Pancreas (tissue), 10 donors: ENCODE measurements at places on chromosomes 11 and 22. TPM values are rescaled to one million over a fixed set of nuclear protein-coding genes. Genes with fewer than 3 reads are reported as not detected.

DNA sequence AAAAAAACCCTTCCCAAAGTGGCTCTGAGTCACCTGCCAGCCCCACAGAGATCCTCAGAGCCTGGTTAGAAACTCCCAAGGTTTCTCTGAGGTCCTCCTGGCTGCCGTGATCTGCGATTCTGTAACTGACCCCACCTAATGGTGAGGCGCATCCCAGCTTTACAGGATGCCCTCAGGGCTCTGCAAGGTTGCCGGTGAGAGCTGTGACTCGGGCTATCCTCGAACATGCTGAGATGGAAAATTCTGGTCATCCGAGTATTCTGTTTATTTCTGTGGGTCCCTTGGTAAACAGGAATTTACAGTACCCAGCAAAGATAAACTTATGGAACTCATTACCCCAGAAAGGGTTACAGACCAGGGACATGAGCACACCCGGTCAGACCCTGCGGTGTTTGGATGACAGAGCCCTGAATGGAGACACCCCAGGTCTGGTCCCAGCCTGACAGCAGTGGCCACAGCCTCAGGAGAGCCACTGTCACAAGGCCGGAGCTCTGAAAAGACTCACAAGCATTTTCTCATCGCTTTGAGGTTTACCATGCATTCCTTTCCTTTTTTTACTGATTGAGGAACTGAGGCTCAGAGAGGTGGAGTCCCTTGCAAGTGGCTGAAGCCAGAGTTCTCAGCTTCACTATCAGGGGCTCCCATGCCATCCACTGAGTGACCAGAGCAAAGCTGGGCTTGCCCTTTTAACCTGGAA, 22.2 kb downstream of the LIF start:
- no peaks in the 10 kb centered on the region for H3K4me1 ChIP-seq
- no peak overlapping the region for H3K27ac ChIP-seq
- H3K36me3 ChIP-seq: no peaks in the 10 kb centered on the region
- H3K27me3 ChIP-seq: no peaks in the 10 kb centered on the region

- no peak for DNase-seq
- H3K4me3 ChIP-seq: no peak overlapping the region
- H3K4me1 ChIP-seq: no peaks in the 10 kb centered on the region
- H3K36me3 ChIP-seq: peaks cover 12% of the 10 kb centered on the region
Observed at GRCh38 chr11:68938816-68939582, 35.3 kb downstream of the IGHMBP2 start.

GRCh38 chr11:78714539-78714938, 139.9 kb upstream of the NARS2 start:
- no peak for DNase-seq
- no peak overlapping the region for H3K27ac ChIP-seq
- H3K36me3 ChIP-seq: no peaks in the 10 kb centered on the region
- H3K27me3 ChIP-seq: no peaks in the 10 kb centered on the region
- H3K4me1 ChIP-seq: no peaks in the 10 kb centered on the region
- H3K4me3 ChIP-seq: no peak overlapping the region

DNA sequence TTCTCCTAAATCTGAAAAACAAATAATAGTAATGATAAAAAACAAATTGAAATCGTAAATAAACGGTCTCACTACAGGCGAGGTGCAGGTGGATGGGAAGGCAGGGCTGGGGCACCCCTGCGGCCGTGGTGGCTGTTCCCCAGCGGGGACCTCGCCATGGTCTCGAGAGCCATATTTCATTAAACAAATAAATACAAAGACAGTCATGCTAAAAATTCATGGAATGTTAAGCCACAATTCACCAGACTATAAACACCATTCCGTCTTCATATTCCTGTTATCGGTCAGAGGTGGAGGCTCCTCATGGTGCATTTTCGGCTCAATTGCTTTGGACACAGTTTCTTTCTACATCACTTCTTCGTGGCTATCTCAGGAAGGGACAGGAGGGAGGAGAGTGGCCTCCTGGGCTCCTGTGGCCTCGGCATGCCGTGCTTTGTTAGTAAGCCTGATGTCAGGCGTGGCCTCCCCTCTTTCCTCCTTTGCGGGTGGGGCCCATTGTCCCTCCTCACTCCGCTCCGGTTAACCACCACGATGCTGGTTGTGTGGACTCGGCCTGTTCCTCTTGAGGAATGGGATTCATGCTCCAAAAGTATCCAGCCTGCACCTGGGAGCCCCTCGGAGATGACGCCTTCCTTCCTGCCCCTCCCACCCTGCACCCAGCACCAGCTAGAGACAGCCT, 16.1 kb upstream of the BRSK2 start:
- no peak overlapping the region for H3K4me3 ChIP-seq
- H3K36me3 ChIP-seq: no peaks in the 10 kb centered on the region
- no peak overlapping the region for H3K27ac ChIP-seq
- DNase-seq: no peak
- no peaks in the 10 kb centered on the region for H3K4me1 ChIP-seq
- no peaks in the 10 kb centered on the region for H3K27me3 ChIP-seq

- no peaks in the 10 kb centered on the region for H3K36me3 ChIP-seq
- H3K27ac ChIP-seq: no peak overlapping the region
- no peak overlapping the region for H3K4me3 ChIP-seq
Observed at GRCh38 chr22:44108806-44109385, 71.8 kb upstream of the PARVG start.

DNA sequence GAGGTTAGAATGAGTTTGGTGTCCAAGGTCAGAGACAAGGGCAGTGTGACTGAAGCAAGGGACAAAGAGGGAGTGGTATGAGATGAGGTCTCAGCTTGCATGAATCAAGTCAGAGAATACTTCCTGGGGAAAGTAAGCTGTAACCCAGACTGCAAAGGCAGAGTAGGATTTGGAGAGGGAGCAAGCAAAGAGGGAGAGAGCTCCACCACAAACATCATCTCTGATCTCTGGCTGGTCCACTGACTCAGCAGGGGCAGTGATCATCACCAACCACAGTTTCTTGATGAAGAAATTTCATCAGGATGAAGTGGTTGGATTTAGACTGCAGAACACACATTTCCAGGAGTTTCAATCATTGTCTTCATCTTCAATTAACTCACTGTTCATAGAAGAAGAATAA, 54.9 kb upstream of the HMGXB4 start:
- no peak overlapping the region for H3K4me3 ChIP-seq
- H3K27me3 ChIP-seq: no peaks in the 10 kb centered on the region
- no peaks in the 10 kb centered on the region for H3K36me3 ChIP-seq
- no peak for DNase-seq
- no peak overlapping the region for H3K27ac ChIP-seq
- H3K4me1 ChIP-seq: no peaks in the 10 kb centered on the region

DNA sequence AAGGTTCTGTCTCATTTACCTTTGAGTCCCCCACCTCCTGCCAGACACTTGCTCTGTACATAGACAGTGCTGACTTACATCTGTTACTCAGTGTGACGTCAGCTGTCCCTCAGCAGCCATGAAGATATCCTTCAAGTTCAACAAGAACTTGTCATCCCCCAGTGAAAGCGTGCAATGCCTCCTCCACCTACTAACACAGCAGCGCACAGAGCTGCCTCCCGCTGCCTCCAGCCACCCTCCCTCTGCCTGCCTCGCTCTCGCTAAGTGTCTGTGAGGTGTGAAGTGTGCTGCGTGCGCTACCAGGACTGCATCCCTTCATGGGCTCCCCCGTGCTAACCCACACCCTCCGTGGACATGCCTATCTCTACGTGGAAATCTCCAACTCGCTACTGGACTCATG, 621.4 kb downstream of the BRD1 start:
- no peak overlapping the region for H3K27ac ChIP-seq
- no peaks in the 10 kb centered on the region for H3K4me1 ChIP-seq
- H3K27me3 ChIP-seq: no peaks in the 10 kb centered on the region
- no peak overlapping the region for H3K4me3 ChIP-seq
- no peaks in the 10 kb centered on the region for H3K36me3 ChIP-seq
- DNase-seq: no peak

DNA sequence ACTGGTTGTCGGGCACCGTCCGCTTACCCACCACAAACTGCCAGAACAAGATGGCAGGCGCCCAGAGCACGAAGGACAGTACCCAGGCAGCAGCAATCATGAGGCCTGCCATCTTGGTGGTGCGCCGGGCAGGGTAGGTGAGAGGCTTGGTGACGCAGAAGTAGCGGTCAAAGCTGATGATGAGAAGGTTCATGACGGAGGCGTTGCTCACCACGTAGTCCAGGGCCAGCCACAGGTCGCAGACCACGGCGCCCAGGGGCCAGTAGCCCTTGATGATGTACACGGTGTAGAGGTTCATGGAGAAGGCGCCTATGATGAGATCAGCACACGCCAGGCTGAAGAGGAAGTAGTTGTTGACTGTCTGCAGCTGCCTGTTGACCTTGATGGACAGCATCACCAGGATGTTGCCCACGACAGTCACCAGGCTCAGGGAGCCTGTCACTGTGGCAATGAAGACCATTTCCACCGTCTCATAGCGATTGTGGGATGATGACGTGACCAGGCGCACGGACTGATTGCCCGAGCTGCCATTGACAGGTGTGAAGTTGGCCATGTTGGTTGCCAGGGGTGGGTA, 4.6 kb downstream of the MDK start:
- H3K36me3 ChIP-seq: no peaks in the 10 kb centered on the region
- DNase-seq: no peak
- H3K4me1 ChIP-seq: peaks cover 6% of the 10 kb centered on the region
- peaks cover 5% of the 10 kb centered on the region for H3K27me3 ChIP-seq

GRCh38 chr11:19729141-19729540, 16.5 kb downstream of the NAV2 start:
- H3K36me3 ChIP-seq: no peaks in the 10 kb centered on the region
- H3K27me3 ChIP-seq: no peaks in the 10 kb centered on the region
- no peak overlapping the region for H3K4me3 ChIP-seq

GRCh38 chr22:26435327-26436093, 6.5 kb downstream of the ASPHD2 start:
- H3K36me3 ChIP-seq: no peaks in the 10 kb centered on the region
- H3K4me3 ChIP-seq: no peak overlapping the region
- H3K27ac ChIP-seq: no peak overlapping the region

GRCh38 chr11:45037434-45038005, 86.8 kb upstream of the TP53I11 start:
- no peaks in the 10 kb centered on the region for H3K4me1 ChIP-seq
- no peak overlapping the region for H3K27ac ChIP-seq
- no peaks in the 10 kb centered on the region for H3K36me3 ChIP-seq

- H3K36me3 ChIP-seq: no peaks in the 10 kb centered on the region
- H3K4me3 ChIP-seq: no peak overlapping the region
- no peak overlapping the region for H3K27ac ChIP-seq
- H3K27me3 ChIP-seq: no peaks in the 10 kb centered on the region
Observed at GRCh38 chr11:125401746-125402145, 94.3 kb downstream of the FEZ1 start.

GRCh38 chr11:117906126-117906525, 23.1 kb downstream of the TMPRSS13 start:
- no peak overlapping the region for H3K27ac ChIP-seq
- no peak for DNase-seq
- H3K4me3 ChIP-seq: no peak overlapping the region
- no peaks in the 10 kb centered on the region for H3K27me3 ChIP-seq
- no peaks in the 10 kb centered on the region for H3K4me1 ChIP-seq

DNA sequence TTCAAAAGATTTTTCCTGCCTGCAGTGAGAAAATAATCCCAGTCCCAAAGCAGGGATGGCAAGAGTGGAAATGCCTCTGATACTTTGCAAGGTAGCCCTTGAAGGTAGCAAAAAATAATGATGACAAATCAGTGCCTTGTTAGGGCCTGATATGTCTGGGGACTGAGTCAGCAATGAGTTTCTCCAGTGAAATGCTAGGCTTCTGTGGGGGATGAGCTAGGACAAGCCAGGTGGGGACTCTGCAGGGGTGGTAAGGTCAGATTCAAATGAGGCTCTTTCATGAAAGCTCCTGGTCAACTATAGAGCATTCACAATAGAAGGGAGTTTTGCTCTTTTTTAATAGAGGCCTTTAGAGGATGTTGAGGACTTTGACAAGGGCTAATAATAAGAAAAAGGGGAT, 77.7 kb downstream of the ME3 start:
- DNase-seq: no peak
- H3K27ac ChIP-seq: no peak overlapping the region
- H3K4me3 ChIP-seq: no peak overlapping the region
- peaks cover 9% of the 10 kb centered on the region for H3K4me1 ChIP-seq
- H3K27me3 ChIP-seq: no peaks in the 10 kb centered on the region
- H3K36me3 ChIP-seq: no peaks in the 10 kb centered on the region

GRCh38 chr11:133508468-133508867, 23.8 kb downstream of the OPCML start:
- no peak for DNase-seq
- H3K27me3 ChIP-seq: no peaks in the 10 kb centered on the region
- no peak overlapping the region for H3K4me3 ChIP-seq

- no peak overlapping the region for H3K4me3 ChIP-seq
- no peaks in the 10 kb centered on the region for H3K36me3 ChIP-seq
Observed at GRCh38 chr11:57618438-57618837, 21.0 kb downstream of the SERPING1 start.

DNA sequence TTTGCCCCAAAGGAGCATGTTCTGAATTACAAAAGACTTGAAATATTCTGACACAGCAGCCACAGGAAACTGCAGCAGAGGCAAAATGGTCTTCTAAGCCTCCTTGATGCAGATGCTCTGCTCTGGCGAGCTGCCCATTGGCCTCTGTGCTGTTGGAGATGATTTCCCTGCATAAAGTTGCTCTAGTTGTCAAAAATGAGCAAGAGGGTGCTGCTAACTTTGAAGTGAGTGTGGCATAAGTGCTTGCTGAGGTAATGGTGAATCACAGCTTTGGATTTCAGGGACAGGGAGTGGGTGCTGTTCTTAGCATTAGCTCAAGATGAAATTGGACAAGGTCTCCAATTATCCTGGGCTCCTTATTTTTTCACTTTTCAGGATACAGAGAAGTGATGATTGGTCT, 435.4 kb downstream of the TMEM135 start:
- no peak for DNase-seq
- no peaks in the 10 kb centered on the region for H3K4me1 ChIP-seq
- H3K27ac ChIP-seq: no peak overlapping the region
- H3K36me3 ChIP-seq: no peaks in the 10 kb centered on the region

DNA sequence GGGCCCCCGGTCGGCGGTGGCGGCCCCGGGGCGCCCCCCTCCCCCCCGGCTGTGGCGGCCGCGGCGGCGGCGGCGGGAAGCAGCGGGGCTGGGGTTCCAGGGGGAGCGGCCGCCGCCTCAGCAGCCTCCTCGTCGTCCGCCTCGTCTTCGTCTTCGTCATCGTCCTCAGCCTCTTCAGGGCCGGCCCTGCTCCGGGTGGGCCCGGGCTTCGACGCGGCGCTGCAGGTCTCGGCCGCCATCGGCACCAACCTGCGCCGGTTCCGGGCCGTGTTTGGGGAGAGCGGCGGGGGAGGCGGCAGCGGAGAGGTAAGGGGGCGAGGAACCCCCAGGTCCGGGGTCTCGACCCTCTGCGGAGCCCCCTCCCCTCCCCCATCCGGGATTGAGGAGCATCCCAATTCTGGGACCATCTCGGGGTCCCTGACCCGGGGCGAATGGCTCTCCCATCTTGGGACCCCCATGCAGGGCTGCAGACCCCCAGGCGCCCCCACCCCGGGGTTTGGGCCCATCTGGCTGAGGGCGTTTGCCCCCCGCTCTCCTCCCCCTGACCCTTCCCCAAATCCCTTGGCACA, 431 bp downstream of the KMT2A start:
- peaks cover 6% of the 10 kb centered on the region for H3K4me1 ChIP-seq
- peak overlapping the region; percentile 99 for H3K4me3 ChIP-seq
- H3K27ac ChIP-seq: peak overlapping the region; percentile 89
- DNase-seq: no peak
- no peaks in the 10 kb centered on the region for H3K36me3 ChIP-seq
- no peaks in the 10 kb centered on the region for H3K27me3 ChIP-seq

The DDI1 gene
- total RNA-seq: not detected

The ZNRD2 gene
- total RNA-seq: 19.5 TPM

The SPI1 gene
- 24.2 TPM for total RNA-seq

The OR6M1 gene
- not detected for total RNA-seq

The AGBL2 gene
- 1.1 TPM for total RNA-seq

The DGCR6 gene
- 1.6 TPM for total RNA-seq

The KCNQ1 gene
- total RNA-seq: 44.8 TPM

The C22orf42 gene
- total RNA-seq: 0.31 TPM

The OR52N4 gene
- total RNA-seq: not detected

The SPTY2D1 gene
- total RNA-seq: 6.3 TPM

The TSSK2 gene
- 0.09 TPM for total RNA-seq
